HL-60 (cell line): ENCODE measurements at places on chromosomes 2 and 18.

- no peak for DNase-seq
These were observed 19.4 kb upstream of the KIF1A start for GRCh38 chr2:240839152-240840143.

- no peak for DNase-seq
These were observed 117.0 kb upstream of the EML6 start for GRCh38 chr2:54606393-54606958.

- no peak for DNase-seq
These were observed 9.7 kb downstream of the LMAN2L start for GRCh38 chr2:96730212-96730611.

DNA sequence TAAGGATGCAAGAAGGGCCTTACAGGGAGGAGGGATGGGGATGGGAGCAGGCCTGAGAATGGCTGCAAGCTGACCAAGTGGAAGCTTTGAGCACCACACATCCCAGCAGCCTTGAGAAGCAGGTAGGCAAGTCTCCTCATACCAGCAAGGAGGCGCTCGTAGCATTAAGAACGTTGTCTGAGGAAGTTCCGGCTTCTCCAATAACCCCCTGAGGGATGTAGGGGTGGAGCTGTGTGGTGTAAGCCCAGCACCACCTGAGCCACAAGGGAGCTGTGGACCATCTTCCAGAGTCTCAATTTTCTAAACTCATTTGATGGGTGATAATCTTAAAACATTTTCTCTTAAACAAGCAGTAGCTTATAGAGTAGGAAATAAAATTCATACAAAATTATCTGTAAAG, 50.6 kb downstream of the ST3GAL5 start:
- no peak for DNase-seq
